Naive thymus-derived CD8-positive, alpha-beta T cell (primary cell): ENCODE measurements at places on chromosomes 1 and 21. TPM values are rescaled to one million over a fixed set of nuclear protein-coding genes. Genes with fewer than 3 reads are reported as not detected.

GRCh38 chr1:65150583-65151263 is 2.7 kb downstream of the AK4 start:
- no peak for DNase-seq

DNA sequence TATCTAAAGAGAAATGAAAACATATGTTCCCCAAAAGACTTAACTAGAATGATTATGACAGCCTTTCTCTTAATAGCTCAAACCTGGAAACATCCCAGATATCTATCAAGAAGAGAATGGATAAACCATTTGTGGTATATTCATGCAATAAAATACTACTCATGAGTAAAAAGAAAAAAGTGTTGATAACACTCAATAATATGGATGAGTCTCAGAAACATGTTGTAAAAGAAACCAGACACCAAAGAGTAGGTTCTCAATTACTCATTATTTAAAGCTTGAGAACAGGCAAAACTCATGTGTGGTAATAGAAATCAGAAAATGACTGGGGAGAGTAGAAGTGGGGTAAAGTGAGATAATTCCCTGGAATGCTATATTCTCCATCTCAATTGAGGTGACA is 154.1 kb downstream of the PHTF1 start:
- DNase-seq, result no peak

DNA sequence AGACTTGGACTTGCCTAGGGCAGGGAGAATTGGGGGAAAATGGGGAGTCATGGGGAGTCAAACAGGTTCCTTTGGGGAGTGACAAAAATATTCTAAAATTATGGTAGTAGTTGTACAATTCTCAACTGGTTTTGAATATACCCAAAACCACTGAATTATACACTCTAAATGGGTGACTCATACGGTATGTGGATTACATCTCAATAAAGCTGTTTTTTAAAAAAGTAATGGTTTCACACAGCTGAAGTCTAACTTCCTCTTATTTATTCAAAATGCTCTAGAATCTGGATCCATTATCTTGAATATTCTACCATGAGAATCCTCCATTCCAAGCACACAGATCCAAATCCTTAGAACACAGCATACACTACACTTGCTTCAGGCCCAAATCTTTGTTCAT is 11.1 kb downstream of the EIF4G3 start:
- no peak for DNase-seq

GRCh38 chr1:240237305-240237721 is 145.6 kb downstream of the FMN2 start:
- DNase-seq, result no peak

- no peak for DNase-seq
These were observed 33.0 kb downstream of the PDE4B start for GRCh38 chr1:65825741-65826140.

DNA sequence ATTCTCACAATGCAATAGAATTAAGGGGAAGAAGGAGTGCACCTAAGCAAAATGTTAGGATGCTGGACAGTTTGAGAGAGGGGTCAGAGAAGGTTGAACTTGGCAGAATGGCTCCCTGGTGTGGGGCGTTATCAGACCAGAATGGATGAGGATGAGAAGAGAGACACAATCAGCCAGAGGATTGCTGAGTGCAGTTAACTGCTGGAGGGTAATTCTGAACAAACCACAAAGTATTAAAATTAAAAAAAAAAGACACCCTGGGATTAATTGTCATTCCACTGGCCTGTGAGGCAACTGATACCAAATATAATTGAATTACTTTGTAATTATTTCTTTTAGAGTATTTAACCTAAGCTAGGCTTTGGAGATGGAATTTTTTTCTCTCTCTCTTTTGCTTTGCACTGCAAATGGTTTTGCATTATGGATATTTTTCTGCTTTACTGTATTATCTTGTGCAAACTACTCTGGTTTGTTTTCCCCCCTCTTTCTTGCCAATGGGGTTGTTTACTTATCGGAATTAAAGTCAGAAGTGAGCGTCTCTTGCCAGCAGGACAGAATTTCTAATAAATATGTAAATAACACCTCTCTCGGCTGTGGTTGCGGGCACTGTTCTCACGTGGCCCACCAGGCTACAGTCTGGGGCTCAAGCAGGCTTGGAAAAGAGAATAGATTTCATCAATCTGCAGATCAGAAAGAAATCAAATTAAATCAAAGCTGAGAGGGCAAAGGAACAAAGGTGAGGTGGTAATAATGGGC is 572.9 kb upstream of the CAMK1G start:
- DNase-seq, result no peak

- DNase-seq, result no peak
These were observed 87.9 kb downstream of the SSBP3 start for GRCh38 chr1:54318246-54318814.

GRCh38 chr1:14786109-14786675 is 187.7 kb downstream of the KAZN start:
- DNase-seq, result no peak

DNA sequence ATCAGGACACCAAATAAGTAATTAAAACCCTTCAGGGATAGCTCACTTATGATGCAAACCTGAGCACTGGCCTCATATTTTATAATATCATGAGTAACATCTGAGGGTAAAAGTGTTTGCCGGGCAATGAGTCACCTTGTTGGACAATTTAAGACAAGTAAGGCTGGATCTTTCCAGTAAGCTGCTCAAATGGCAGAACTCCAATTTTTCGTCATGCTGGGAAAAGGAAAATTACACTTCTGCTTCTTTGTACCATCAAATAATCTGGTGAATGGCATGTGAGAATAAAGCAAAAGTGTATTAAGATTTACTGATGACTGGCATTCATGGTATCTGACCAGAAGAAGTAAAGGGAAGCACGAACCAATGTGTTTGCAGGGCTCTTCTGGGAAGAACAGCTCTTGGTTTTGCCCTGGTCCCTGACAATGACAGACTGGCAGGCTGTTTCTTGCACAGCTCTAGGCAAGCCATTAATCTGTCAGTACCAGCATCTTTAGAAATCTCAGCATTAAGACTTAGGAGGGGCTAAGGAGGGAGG is 392.2 kb downstream of the VAV3 start:
- no peak for DNase-seq

DNA sequence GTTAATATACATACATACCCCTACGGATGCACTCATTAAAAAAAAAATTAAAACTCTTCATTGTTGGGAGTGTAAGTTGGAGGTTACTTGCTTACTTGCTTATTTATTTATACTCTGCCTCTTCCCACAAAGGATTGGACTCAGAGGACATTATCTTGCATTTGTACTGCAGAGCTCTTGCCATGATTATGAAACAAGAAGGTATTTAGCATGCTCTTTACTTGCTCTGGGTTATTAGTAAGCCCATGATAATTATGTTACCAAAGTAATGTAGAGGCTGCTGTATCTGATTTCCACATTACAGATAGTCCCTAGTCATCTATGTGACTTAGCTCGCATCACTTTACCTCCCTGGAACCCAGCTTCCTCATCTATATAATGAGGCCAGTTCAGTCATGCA is 355.1 kb upstream of the PTBP2 start:
- no peak for DNase-seq

- no peak for DNase-seq
These were observed 6.1 kb upstream of the MTF1 start for GRCh38 chr1:37865348-37866120.

DNA sequence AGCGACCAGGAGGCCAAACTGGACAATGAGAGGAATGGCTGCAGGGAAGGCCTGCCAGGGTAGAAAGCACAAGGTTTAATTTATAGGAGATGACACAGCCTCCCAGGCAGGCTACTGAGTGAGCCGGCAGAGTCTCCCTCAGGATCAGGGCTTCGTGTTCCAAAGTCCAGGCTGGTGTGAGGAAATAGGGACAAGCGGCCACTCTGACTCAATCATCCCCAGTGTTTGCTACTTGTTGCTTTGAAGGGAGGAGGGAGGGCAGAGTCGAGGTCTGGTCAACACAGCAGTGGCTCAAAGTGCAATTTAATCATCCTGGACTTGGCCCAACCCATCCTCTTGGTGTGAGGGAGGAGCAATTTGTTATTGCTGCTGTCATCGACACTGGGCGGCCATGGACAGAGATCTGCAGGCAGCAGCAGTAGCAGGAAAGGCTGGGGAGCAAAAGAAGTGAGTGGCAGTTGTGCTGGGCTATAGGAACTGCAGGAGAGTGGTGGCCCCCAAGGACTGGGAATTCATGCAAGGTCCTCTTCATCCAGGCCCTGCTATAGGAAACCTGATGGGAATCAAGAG is 27.5 kb downstream of the TBX15 start:
- DNase-seq, result no peak

DNA sequence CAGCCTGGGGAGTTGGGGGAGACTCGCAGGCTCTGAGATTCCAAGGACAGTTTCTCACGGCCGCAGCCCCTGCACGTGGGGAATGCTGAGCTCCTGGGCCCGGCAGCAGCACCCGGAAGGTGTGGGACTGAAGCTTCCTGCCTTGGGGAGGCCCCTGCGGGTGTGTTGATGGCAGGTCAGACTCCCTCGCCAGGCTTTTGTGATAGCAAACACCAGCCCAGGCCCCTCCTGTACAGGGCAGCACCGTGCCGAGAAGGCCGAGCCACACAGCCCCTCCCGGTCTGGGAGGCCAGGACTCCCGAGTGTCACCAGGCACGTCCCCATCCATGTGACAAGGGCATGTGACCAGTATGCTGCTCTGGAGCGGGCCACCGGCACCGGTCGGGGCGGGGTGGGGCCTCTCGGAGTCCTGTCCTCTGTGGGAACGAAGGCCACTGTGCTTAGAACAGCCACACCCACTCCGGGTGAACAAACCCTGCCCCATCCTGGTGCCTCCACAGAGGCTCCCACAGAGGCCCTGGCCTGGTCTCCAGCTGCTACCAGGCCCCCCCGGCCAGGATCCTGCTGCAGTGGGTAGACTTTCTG is 31.1 kb upstream of the ARHGEF16 start:
- DNase-seq, result no peak

DNA sequence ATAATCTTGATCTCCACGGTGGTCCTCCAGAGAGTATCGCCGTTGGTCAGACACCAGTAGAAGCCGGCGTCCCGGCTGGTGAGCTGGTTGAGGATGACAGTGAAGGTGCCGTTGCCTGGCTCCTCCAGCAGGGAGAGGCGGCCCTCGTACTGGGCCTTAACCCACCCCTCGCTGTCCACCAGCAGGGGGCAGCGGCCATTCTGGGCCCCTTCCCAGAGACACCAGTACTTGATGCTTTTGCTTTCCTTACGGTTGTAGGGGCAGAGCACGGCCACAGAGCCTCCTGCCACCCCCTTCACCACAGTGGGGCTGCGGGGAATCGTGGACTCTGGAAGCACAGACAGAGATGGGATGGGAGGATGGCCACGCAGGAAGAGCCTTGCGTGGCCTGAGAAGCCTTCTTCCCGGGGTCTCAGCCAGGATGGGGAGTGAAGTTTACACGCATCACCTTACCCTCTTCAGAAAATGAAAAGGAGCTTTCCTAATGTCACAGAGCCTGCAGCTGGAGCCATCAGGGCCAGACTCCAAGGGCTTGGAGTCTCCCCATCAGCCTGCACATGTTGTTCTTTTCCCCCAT is 10.7 kb downstream of the PIGR start:
- peak; percentile 49 for DNase-seq

GRCh38 chr1:155974208-155975115 is 3.9 kb downstream of the ARHGEF2 start:
- DNase-seq, result no peak

The DENND2C gene
- total RNA-seq, result 2.3 TPM

The LEFTY2 gene
- total RNA-seq, result not detected

The OR2L13 gene
- not detected for total RNA-seq

The CELF3 gene
- not detected for total RNA-seq

The BRDT gene
- total RNA-seq, result not detected

The ARHGEF19 gene
- 11.9 TPM for total RNA-seq

The PALMD gene
- not detected for total RNA-seq

The TCHH gene
- not detected for total RNA-seq

The DAB1 gene
- 0.42 TPM for total RNA-seq

The KCND3 gene
- not detected for total RNA-seq

The OR6N1 gene
- total RNA-seq, result not detected

The KIF17 gene
- not detected for total RNA-seq

The ACTL8 gene
- not detected for total RNA-seq

The A3GALT2 gene
- not detected for total RNA-seq

The ADAMTS5 gene
- total RNA-seq, result not detected

The CELSR2 gene
- total RNA-seq, result 6.8 TPM

The MYOM3 gene
- total RNA-seq, result not detected

The BCL2L15 gene
- total RNA-seq, result 3.3 TPM

The LCA5L gene
- 0.23 TPM for total RNA-seq
